ENCODE measurements at places on chromosomes 12 and 14.

DNA sequence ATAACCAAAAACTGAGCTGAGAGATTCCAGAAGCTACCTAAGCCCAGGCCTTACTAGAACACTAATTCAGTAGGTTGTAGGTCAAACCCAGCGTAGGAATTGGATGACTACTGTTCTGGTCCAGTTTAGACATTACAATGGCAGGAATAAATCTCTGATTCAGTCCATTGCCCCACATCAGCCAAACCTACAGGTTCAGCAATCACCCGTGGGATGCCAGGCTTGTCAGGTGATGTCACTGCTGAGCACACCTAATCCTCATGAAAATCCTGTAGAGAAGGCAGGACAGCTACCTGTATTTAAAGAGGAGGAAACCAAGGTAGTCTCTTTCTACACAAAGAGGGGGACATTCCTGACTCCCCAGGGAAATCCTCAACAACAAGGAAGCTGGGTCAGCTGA lies 63.7 kb downstream of the RFX4 start:
- DNase-seq: no peak

GRCh38 chr12:10214136-10214894 lies 1.6 kb downstream of the GABARAPL1 start:
- peak; percentile 60 for DNase-seq

DNA sequence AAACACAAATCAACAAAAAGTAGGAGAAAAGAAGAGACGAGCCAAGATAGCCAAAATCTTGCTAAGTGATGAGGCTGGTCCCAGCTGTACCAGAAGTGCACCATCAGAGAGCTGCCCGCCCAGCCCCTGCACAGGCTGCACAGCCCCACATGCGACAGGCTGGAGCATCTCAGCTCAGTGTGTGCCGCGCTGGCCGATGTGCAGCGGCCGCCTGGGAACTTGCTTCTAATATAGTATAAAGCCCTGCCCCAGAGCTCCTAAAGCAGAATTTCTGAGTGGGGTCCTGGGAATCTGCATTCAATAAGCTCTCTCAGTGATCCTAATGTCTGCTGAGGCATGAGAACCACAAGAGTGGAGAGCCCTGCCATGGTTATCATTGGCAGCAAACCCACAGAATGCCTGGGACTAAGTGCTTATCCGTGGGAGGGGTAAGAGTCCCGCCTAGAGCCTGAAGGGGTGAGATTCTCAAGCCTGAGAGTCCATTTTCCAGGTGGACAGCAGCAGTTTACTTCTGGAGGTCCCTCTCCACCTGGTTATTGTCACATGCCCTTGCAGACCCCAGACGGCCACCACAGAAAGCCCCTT lies 171.6 kb downstream of the DPF3 start:
- no peak for DNase-seq

- DNase-seq: peak; percentile 22
Measured at GRCh38 chr12:6827982-6828780, at the start of gene P3H3. TSS of gene P3H3 (plus strand) at chr12:6828407. CDS start at chr12:6828441, 34 bp downstream.

DNA sequence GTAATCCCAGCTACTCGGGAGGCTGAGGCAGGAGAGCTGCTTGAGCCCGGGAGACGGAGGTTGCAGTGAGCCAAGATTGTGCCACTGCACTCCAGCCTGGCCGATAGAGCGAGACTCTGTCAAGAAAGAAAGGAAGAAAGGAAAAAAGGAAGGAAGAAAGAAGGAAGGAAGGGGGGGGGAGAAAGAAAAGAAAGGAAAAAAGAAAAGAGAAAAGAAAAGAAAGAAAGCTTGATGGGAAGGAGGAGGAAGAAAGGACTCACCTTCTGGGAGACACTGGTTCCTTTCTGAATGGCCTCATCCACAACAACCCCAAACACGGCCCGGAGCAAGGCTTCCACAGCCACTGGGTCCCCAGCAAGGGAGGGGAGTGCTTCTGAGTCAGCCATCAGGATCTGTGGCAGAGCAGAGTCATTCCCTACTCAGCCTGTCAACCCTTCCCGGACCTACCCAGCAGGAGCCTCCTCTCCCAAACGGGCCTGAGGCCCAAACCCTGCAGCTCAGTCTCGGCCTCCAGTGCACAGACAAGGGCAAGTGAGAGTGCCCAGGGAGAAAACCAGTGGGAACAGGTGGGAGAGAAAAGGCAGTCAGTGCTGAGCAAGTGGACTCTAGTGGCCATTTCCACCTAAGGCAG lies 7.3 kb upstream of the ZNF740 start:
- DNase-seq: no peak

- DNase-seq: no peak
Measured at GRCh38 chr12:30823764-30824163, 69.0 kb upstream of the CAPRIN2 start.

GRCh38 chr12:29534935-29535334 lies 37.4 kb upstream of the OVCH1 start:
- no peak for DNase-seq

GRCh38 chr12:29396774-29397173 lies 15.8 kb upstream of the ERGIC2 start:
- no peak for DNase-seq

DNA sequence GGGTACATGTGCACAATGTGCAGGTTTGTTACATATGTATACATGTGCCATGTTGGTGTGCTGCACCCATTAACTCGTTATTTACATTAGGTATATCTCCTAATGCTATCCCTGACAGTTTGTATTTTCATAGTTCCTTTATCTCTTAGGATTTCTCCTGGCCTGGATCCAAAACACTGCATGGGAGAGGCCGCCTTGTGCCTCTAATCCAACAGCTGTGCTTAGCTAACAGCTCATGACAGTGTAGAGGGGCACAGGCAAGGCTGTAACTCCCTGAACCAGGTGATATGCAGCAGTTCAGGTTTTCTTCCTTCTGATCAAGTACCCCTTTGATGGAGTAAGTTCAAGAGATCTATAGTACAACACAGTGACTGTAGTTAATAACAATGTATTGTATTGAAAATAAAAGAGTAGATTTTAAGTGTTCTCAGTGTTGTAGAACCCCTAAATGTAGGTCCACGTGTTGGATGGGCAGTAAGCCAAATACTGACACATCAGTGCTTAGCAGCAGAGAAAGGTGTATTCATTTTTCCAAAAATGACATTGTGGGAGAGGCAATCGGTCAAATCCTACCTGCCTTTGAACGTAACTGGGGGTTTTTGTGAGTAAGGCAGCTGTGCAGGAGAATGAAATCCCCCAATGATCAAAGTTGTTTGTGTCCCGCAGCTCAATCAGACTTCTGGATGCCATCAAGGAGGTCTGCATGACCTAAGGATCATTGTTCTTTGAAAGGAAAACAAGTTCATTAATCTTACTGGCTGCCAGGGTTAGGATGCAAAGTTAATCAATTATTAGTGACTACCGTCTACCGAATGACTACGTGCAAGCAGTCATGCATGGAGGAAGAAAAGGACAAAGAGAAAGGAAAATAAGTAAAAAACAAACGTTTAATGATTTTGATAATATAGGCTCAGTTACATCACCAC lies 89.3 kb upstream of the FGD4 start:
- DNase-seq: no peak

GRCh38 chr12:120364487-120364886 lies 4.5 kb downstream of the MSI1 start:
- no peak for DNase-seq

DNA sequence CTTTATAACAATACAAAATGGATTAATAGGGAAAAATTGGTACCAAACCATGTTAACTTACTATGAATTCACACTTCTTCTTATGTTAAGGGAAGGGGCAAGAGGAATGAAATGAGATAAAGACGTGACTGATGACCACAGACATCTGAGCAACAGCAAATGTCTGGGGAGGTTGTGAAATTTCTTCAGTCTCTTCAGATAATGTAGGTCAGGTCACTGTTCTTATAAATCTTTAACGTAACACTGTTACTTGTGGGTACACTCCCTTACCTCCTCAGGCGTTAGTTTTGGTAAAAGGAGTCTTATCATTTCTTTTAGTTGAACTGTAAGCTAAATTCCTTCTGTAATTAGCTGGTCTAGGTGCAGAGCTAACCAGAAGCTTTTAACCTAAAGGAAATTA lies 405.0 kb upstream of the LRFN5 start:
- DNase-seq: no peak

DNA sequence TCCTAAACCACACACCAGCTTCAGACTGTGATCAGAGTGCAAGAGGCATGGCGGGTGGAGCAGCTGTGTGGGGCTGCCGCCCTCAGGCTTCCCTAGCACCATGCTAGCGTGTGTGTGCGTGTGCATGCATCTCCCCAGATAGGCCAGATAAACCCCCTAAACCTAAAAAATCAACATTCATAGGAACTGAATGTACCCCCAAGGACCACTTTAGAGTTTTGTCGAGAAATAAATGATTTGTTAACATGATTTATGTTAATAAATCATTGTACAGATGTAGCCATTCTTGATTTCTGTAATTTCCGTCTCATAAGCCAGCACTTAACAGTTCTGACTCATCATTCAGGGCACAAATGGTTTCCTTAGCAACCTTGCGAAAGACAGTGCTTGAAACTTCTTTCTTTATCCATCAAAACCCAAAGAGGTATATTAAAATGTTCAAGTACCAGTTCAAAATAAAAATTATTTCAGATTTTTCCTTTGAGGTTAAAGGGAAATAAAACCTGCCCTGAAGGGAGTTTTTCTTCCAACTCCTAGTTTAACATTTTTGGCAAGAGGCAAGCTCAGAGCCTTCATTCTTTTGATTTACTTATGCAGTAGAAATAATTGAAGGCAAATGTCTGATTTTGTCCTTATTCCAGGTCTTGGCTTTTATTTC lies 206.2 kb upstream of the RGS6 start:
- DNase-seq: no peak

DNA sequence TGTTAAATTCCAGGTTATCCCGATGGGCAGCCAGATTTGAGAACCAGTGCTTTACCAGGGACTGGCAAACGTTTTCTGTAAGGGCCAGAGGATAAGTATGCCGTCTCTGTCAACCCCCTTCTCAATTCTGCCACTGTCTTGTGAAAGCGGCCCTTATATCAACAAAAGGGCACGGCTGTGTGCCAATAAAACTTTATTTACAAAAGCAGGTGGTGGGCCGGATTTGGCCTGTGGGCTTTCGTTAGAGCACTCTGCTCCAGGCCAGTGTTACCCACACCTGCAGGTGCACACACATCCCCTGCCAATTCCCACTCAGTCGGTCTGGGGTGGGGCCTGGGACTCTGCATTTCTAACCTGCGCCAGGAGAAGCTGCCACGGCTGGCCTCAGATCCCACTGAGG lies 111.2 kb downstream of the RFLNA start:
- no peak for DNase-seq

GRCh38 chr12:113479590-113480335 lies 8.1 kb upstream of the LHX5 start:
- no peak for DNase-seq

DNA sequence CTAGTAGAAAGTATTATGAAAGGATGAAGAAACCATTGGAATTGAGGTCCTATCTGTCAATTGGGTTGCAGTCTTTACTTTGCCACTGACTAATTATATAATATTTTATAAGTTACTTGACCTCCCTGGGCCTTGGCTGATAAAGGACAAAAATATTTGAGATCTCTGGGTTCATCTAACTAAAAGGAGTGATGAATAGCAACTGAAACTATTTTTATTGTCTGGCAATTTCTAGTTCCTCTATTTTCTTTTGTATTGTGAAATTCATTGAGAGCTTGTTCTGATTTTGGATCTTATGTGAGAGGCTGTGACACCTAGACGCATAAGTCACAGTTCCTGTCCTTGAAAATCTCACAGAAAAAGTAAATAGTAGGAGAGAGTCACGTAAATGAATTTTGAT lies 415.7 kb upstream of the ATP2B1 start:
- DNase-seq: no peak

GRCh38 chr14:77970646-77971045 lies 170.7 kb downstream of the ADCK1 start:
- DNase-seq: no peak

DNA sequence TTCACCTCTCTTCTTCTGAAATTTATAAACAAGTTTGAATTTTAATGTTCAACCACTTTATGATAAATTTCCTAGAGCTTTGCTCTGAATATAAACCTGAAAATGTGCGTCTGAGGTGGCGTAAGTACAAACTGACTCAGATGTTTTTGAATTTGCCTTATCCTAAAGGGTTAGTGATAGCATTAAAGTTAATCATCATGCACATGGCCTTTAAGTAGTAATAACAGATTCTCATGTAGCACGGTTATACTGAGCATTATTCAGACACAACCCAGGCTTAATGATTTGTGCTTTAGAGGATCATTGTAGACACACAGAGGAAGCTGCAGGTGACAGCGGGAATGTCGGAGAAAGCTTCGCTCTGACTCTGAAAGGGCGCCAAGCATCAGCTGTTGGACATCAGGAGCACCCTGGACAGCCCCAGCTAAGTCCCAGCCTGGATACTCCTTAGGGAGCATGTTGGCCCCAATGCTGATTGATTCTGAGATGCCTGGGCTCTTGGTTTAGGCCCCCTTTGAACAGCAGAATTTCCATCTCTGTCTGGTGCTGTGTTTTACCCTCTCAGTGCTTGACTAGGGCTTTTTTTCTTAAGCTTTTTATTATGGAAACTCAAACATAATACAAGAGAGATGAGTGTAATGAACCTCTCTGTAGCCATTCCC lies 91.1 kb downstream of the PLXNC1 start:
- no peak for DNase-seq

GRCh38 chr12:49232940-49233841 lies 31.7 kb upstream of the TUBA1C start:
- no peak for DNase-seq

DNA sequence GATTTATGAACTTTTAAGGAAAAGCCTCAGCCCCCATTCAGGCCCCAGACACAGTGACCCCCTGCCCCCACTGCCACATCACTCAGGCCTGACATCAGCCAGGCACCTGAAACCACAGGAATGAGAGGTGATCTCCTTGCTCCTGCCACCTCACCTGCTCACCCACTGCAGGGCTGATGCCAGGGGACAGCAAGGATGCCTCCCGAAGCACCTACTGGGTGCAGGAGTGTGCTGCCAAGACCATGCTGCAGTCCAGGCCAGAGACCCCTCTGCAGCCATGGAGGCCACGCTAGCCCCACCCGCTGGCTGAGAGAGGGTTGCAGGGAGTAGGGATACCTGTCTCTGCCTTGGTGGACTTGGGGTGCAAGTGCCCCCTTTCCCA lies 18.6 kb upstream of the KRT7 start:
- no peak for DNase-seq

DNA sequence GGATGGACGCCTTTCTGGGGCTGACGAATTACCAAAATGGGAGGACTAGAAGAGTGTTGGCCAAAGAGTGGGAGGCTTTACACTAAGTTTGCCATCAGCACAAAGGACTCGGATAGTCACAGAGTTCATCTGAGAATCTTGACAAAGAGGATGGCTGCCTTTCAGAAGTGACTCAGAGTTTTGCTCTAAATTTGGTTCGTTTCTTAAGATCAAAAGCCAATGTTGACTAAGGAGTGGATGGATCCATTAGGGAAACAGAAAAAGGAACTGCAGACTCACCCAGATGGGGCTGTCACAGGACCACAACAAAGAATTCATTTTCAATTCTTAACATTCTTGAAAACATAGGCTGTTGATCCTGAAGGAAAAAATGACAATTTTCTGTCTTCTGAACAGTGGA lies 81.3 kb upstream of the DUSP6 start:
- no peak for DNase-seq

- no peak for DNase-seq
Measured at GRCh38 chr14:105528586-105529318, 2.4 kb downstream of the TMEM121 start.

GRCh38 chr14:92510972-92511371 lies 2.6 kb upstream of the RIN3 start:
- DNase-seq: peak; percentile 26

GRCh38 chr12:1724250-1724649 lies 33.4 kb downstream of the ADIPOR2 start:
- no peak for DNase-seq

- no peak for DNase-seq
Measured at GRCh38 chr12:67966560-67966959, 22.7 kb upstream of the IFNG-AS1 start.
